ENCODE measurements at places on chromosomes 2 and 18. TPM values are rescaled to one million over a fixed set of nuclear protein-coding genes. Genes with fewer than 3 reads are reported as not detected.

The RAB6C gene
- not detected for total RNA-seq

- no peaks in the 10 kb centered on the region for H3K4me1 ChIP-seq
- H3K4me3 ChIP-seq: no peak overlapping the region
- H3K36me3 ChIP-seq: no peaks in the 10 kb centered on the region
- H3K27me3 ChIP-seq: peaks cover 4% of the 10 kb centered on the region
Observed at GRCh38 chr2:173252581-173252980, 102.1 kb upstream of the CDCA7 start.

The CCDC121 gene
- total RNA-seq: 0.66 TPM

The FOXI3 gene
- not detected for total RNA-seq

The SMAD2 gene
- total RNA-seq: 383 TPM

The SPP2 gene
- not detected for total RNA-seq

DNA sequence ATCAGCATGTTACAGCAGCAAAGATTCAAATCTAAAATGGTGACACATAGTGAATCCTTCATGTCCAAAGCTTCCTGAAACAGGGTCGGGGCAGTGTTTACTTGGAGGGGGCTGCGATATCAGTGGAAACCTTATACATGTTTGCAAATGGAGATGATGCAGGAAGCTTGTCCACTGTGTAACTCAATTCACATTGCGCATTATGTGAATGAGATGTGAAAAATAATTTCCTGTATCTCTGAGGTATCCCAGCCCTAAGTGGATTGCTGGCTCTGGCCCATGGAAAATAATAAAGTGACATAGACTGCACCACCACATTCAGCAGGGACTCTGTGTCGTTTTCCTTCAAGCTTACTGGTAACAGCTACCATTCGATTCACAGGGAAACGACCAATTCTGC, 505.5 kb downstream of the GALR1 start:
- no peak for DNase-seq
- H3K4me1 ChIP-seq: no peaks in the 10 kb centered on the region
- H3K36me3 ChIP-seq: no peaks in the 10 kb centered on the region
- H3K4me3 ChIP-seq: no peak overlapping the region
- H3K27me3 ChIP-seq: peaks cover 2% of the 10 kb centered on the region

DNA sequence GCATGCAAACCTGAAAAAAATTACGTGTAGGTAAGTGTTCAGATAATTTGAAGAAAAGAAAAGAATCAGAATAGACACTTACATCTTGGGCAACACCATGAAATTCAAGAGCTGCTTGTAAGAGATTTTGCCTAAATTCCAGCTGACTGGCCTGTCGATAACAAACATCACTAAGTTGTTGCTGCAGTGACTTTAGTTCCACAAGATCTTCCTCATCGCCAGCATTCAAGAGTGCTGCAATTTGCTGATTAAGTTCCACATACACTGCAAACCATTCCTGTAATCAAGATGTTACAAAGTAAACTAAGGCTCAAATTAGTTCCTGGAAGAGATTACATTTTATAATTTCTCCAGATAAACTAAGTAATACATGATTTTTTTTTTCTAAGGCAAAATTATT, 74.3 kb upstream of the CCDC141 start:
- no peaks in the 10 kb centered on the region for H3K27me3 ChIP-seq
- DNase-seq: no peak
- H3K4me3 ChIP-seq: no peak overlapping the region
- H3K27ac ChIP-seq: no peak overlapping the region
- peaks cover 10% of the 10 kb centered on the region for H3K36me3 ChIP-seq

The C2orf66 gene
- 0.42 TPM for total RNA-seq

The BCL2L11 gene
- total RNA-seq: 347 TPM

The UGT1A3 gene
- not detected for total RNA-seq

The RNF103 gene
- 13.6 TPM for total RNA-seq
